ENCODE measurements at places on chromosomes 5 and 9.

- DNase-seq: no peak
Observed at GRCh38 chr9:111037708-111038330, 451 bp downstream of the LPAR1 start.

DNA sequence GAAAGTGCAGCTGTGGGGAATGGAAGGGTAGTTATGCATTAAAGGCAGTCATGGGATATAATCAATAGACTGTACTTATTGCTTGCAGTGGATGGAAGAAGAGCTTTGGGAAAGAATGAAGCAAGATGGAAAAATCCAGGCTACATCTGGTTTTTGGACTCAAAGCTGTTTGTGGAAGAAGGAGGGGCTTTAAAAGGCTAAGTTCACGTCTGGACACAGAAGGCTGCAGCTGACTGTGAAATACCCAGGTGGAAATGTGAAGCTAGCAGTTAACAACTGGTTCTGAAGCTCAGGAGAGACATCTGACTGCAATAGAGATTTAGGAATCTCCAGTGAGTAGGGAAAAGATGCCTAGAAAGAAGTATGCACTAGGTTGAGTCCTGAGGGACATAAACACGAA is 43.2 kb upstream of the TIMD4 start:
- DNase-seq: no peak

- no peak for DNase-seq
Observed at GRCh38 chr5:30106596-30106995, 1086.9 kb upstream of the CDH6 start.

DNA sequence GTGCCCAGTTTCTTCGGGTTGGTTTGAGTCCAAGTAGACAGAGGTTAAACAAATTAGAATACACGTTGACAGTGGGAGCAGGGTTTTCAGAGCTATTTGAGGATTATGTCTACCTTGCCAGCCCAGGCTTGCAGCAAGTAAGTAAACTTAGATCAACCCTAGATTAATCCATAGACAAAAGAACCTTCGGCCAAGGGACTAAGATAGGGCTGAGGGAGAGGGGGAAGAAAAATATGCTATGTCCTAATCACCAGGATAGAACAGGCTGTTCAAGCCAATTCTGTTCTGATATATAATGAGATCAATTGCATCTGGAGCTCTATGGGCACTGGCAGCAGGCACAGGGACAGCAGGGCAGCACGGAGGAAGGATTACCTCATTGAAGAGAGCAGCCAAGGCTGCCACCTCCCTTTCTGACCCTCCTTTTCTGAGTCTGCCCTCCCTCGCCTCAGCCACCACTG is 377.7 kb downstream of the PIK3R1 start:
- DNase-seq: no peak

GRCh38 chr9:123445981-123446610 is 90.1 kb downstream of the CRB2 start:
- no peak for DNase-seq

DNA sequence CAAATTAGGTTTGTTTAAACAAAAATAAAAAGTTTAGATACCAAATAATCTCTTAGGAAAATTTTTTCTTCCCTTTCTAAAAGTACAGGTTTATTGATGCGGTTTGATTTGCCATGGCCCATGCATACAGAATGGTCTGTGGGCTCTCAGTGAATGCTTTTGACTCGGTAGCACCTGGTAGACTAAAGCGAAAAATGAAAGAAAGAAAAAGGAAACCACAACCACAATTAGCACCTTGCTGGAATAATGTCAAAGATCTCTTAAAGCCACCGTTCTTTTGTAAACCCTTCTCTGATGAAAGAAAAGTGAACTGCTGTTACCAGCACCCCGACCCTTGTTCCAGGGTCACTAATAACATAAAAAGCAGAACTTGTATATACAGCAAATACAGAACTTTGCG is 157.9 kb downstream of the NFIB start:
- no peak for DNase-seq

DNA sequence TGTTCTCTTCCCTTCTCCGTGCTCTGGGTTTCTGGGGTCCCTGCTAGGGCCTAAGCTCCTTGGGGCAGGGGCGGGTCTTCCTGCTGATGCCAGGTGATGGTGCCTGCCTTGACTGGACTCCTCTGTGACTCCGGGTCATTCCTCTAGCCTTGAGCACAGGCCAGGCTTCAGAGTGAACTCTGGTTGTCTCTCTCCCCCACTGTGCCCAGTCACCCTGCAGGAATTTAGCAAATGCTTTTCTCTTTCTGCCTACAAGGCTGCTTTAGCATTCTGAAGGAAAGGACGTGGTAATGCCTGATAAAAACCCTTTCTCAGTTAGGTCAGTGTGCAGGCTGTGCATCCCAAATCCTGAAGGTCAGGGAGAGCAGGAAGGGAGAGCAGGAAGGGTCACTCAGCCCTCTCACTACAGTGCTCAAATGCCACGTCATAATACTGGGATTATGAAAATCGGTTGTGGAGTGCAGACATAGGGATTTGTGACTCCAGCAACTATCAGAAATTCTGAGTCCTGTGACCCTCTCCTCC is 2.7 kb downstream of the CXCL14 start:
- no peak for DNase-seq

DNA sequence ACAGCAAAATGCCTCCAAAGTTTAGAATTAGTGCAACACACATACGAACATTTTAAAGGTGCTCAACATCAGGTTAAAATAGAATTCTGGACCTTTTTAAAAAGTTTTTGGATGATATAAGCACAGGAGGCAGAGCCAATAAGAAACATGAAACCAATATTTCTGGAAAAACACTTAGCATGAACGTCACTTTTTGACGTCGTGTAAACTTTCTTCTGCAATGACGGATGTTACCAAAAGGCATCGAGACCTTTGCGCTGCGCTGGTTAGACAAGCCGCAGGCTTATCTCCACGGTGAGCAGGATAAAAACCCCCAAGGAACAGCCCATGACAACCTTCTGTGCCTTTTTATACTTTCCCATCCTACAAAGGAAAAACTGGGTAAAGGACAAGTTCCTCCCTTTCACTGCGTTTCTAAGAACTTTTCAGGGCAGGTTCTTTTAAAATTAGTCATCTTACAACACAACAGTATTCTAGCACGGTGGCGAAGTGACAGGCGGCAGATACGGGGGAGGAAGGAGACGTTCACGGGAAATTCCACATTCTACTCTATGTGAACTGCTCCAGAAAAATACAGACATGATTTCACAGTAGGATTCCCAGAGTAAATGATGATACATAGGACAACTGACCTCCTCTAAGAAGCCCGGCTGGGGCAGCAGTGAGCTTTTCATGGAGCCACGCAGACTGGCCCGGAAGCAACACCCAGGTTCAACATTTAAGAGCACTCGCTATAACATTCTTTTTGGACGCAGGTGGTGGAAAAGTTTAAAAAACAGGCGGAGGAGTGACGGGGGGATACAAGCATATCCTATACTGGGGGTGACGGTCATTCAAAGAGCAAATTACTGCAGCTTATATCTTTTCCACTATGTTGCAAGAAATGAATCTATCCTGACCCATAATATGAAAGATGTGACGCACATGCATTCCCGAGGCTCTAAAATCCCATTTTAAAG is 52.4 kb downstream of the USP20 start:
- DNase-seq: no peak

GRCh38 chr5:7207979-7208378 is 188.0 kb upstream of the ADCY2 start:
- DNase-seq: no peak

- no peak for DNase-seq
Observed at GRCh38 chr9:82404881-82405280, 416.3 kb downstream of the SPATA31D1 start.

DNA sequence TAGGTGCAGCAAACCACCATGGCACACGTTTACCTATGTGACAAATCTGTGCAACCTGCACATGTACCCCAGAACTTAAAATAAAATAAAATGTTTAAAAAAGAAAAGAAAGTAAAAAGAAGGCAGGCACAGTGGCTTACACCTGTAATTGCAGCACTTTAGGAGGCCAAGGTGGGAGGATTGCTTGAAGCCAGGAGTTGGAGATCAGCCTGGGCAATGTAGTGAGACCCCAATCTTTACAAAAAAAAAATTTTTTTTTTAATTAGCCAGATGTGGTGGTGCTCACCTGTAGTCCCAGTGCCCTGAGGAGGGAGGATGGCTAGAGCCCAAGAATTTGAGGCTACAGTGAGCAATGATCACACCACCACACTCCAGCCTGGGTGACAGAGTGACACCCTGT is 12.5 kb upstream of the LHFPL2 start:
- DNase-seq: no peak

DNA sequence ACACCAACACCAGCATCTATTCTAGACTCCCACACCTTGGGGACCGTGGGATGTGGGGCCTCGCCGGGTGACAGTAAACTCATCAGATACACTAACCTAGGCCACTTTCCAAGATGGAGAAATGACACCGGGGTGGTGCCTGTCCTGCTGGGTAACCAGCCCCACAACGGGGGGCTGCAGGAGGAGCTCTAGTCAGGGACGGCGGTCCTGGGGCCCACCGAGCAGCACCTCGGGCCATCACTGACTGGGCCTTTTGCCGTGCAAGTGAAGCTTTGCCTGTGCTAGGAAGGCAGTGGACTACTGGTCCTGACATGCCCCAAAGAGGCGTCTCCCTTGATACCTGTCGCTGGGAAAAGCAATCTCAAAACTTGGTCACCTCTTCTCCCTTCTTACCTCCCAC is 260.3 kb upstream of the IRX1 start:
- DNase-seq: no peak

- no peak for DNase-seq
Observed at GRCh38 chr5:73007051-73007450, 51.2 kb downstream of the FCHO2 start.

DNA sequence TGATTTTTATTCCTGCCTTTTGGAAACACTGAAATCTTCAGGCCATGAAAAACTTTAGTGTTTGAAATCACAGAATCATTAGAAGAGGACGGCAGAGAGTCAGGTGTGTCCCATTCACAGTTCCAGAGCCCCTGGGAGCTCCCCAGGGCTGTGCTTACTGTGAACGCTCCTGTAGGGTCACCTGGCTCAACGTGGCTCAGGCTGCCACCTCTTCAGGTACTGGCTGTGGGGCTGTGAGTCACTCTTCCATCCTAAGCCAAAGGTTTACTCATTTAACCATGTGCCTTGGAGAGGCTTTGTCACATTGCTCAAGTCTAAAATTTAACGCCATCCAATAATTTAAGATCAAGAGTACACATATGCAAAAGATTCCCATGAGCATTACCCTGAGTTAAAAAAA is 50.2 kb upstream of the FSTL4 start:
- DNase-seq: no peak
